ENCODE measurements at places on chromosomes 2 and 18.
A peak's percentile ranks its signal among the peaks of the same experiment; 100 is the strongest.

- DNase-seq = no peak
Observed at GRCh38 chr2:8495189-8495989, 186.5 kb upstream of the ID2 start.

- no peak for DNase-seq
Observed at GRCh38 chr18:79459946-79460480, 64.3 kb downstream of the NFATC1 start.

GRCh38 chr2:155310589-155310988, 612.1 kb downstream of the KCNJ3 start:
- peak; percentile 7 for DNase-seq

DNA sequence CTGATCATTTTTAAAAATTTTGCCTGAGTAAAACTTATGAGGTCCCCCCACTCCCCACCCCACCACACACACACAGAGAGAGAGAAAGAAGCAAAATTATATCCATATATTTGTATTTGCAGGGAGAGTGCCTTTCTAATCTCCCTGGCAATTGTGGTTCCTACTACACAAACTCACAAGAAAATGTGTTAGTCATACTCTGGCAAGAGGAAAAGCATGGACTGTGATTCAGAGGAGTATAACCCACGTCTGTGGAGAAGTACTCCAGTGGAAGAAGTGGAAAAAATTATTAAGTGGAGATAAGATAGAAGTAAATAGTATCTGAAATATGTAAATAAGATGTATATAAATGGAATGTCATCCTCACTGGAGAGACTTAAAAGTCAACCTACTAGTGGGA, 114.0 kb downstream of the DSEL start:
- no peak for DNase-seq

DNA sequence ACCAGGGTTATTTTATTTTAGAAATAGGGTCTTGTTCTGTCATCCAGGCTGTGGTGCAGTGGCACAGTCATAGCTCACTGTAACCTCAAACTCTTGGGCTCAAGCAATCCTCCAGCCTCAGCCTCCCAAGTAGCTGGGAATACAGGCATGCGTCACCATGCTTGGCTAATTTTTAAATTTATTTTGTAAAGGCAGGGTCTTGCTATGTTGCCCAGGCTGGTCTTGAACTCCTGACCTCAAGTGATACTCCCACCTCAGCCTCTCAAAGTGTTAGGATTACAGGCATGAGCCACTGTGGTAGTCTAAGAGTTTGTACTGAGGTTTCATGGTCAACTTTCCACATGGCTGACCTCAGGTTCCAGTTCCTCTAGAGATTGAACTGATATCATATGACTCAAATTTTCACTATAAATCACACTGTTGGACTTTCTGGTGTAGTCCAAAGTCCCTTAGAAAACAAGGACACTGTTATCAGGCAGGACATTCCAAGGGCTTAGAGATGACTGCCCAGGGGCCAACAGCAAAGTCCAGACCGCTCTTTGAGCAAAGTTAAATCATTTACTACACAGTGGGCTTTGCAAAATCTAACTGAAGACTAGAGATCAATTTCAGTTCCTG, 82.0 kb upstream of the MEX3C start:
- no peak for DNase-seq

DNA sequence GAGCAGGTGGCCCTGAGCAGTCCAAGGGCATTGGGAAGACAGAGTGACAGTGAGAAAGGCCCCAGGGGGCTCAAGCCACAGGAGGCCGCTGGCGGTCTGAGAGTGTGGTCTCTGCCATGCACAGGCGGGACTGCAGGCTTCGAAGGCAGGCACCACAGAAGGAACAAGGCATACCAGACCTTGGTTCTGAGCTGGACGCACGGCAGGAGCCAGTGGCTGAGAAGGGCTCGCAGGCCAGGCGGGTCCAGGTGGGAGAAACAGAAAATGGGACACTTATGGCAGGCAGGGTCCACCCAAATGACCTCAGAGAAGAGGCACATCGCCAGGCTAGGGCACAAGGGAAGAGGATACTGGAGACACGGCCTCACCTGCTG, 14.9 kb downstream of the HJURP start:
- no peak for DNase-seq
